Activated CD4-positive, alpha-beta T cell treated with anti-CD3 and anti-CD28 coated beads, Interleukin-2, amount 50 U/mL, for 4 hours (primary cell): ENCODE measurements at places on chromosomes 5 and 9.

GRCh38 chr5:87627363-87627762, 214.6 kb upstream of the CCNH start:
- DNase-seq, result no peak

- DNase-seq, result no peak
Observed at GRCh38 chr5:135008556-135008955, 25.5 kb downstream of the PITX1 start.

- DNase-seq, result no peak
Observed at GRCh38 chr5:53749621-53750020, 189.2 kb downstream of the NDUFS4 start.

GRCh38 chr9:27142299-27142930, 33.4 kb downstream of the TEK start:
- DNase-seq, result no peak

DNA sequence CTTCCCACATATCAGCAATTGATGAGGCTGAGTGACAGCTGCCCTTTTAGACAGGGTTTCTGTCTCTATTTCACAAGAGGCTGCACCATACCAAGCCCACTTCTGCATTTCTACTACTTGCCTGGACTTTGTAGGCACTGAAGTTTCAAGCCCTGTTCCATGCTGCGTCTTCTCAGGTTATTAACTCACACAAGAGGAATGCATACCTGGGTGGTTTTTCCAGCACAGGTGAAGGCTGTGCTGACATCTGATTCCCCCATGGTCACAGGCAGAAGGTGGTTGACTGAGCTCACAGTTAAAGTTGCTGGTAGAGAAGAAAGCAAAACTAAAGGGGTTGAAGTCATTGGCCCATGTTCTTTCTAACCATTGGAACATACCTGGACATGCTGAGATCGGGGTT, 86.6 kb downstream of the MAMDC2 start:
- no peak for DNase-seq

DNA sequence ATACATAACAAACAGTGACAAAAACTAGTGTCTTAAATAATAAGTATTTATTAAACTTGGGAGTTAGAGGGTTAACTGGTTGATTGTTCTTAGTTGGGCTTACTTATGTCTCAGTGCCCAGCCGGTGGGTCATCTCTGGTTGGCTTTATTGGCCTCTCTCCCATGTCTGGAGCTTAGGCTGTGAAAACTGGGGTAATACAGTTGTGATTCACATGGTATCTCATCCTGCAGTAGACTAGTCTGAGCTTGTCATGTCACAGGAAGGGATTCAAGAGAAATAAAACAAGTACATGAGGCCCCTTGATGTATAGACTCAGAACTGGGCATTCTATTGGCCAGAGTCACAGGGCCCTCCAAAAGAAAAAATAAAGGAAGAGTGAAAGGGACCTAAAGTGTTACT, 466.4 kb upstream of the SMC2 start:
- DNase-seq, result no peak

DNA sequence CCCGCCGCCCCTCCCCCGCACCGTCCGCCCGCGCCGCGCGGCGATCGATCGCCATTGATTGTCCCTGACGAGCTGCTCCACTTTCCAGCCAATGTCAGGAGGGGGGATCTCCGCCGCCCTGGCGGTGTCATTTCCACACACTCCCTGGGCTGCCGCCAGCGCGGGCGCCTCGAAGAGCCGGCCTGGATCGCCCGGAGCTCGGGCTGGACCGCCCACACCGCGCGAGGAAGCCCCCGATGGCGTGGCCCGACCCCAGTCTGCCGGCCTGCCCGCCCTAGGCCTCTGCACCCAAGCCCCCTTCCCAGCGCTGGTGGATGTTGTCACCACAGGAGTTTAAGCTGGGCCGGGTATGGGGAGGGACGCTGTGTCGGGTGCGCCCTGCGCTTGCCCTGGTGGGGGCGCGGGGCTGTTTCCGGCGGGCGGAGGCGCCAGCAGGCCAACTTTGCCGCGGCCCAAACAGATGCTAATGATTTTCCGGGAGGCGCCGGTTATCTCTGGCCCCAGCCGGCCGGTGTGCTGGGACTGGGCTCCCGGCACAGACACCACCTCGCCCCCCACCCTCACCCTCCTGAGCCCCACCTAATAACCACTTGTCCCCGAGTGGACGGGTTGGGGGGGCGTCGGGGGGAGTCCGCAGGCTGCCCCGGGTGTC, 10.6 kb upstream of the CXXC5 start:
- DNase-seq, result no peak

GRCh38 chr5:137365126-137365865, 133.8 kb downstream of the SPOCK1 start:
- DNase-seq, result no peak

DNA sequence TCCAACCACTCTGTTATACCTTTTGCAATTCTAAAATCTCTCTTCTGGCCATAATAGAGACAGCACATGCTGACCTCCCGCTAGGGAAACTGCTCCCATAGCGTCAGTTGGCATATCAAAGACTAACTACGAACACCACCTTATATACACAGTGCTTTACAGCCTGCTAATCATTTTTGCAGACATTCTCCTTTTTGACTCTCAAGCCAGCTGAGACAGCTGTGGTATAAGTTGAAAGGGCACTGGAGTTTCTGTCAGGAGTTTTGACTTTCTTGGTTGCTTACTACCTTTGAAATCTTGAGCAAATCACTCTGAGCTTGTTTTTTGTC, 160.2 kb upstream of the TBCA start:
- DNase-seq, result no peak

DNA sequence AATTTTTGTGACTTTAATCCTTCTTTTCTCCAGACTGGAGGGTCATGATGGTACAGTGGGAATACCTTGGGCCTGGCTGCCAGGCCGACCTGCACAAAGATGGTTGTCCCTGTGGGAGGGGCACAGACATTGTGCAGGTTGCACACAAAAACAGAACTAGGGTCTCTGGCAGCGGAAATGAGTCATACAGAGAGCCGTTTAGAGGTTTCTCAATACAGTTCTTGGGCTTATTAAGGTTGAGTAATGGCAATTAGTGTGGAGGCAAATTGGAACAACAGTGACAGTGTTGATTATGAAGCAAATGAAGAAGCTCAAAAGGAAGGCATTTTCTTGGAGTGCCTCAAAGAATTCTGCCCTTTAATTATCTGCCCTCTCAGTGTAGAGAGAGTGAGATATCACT, 173.6 kb downstream of the TENT4A start:
- no peak for DNase-seq

DNA sequence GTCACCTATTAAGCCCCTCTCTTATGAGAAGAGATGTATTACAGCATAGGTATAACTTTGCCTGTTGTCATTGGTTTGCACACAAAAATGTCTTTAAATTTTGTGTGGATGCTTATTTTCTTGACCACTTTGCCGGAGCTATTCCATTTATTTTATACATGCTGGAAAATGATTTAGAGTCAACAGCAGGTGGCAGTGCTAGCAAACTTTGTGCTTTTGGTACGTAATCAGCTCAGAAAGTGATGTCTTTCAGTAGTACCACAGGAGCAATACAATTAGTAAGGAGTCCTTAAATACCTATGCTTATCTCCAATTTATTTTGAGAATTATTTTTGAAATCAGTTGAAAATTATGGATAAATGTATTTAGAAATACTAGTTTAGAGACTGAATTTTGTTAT, 19.8 kb upstream of the NUDT12 start:
- DNase-seq, result no peak

GRCh38 chr5:68287631-68287975, 72.0 kb downstream of the PIK3R1 start:
- DNase-seq, result no peak

GRCh38 chr5:50655067-50655809, 11.2 kb upstream of the PARP8 start:
- no peak for DNase-seq

DNA sequence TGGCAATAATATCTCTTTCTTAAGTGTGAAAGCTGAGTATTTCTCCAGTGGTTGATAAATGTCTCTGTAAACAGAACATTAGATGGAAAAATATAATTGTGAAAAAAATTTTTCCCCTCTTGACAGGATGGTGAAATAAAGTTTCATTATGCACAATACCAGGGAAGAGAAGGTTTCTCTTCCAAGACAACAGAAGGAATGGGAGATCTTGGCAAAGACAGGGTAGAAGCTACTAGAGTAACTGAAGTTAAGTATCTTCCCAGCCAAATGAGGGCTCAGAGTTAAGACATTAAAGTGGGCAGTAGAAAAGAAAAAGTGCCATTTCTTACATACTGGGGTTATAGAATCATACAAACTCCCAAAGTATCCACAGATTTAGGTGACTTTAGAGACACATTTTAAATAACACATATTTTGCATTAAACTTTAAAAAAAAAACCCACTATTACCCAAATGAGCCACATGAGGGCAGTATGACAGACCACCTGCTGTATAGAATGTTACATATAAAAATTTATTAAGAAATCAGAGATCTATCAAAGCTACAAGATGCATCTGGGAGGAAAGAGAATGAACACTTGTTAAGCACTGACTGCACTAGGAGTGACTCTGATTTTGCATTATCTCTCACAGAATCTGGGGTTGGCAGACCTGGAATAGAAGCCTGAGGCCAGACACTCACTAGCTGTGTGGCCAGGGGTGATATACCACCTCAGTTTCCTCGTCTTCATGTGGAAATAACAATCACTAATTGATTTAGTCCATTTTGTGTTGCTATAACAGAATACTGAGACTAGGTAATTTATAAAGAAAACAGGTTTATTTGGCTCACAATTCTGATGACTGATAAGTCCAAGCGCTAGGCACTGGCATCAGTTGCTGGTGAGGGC, 98.5 kb downstream of the ARSB start:
- no peak for DNase-seq

- no peak for DNase-seq
Observed at GRCh38 chr9:132541870-132542830, 40.3 kb upstream of the BARHL1 start.
